ENCODE measurements at places on chromosomes 7 and 10. TPM values are rescaled to one million over a fixed set of nuclear protein-coding genes. Genes with fewer than 3 reads are reported as not detected.

- DNase-seq: no peak
Measured at GRCh38 chr10:119242186-119242585, 34.8 kb downstream of the GRK5 start.

DNA sequence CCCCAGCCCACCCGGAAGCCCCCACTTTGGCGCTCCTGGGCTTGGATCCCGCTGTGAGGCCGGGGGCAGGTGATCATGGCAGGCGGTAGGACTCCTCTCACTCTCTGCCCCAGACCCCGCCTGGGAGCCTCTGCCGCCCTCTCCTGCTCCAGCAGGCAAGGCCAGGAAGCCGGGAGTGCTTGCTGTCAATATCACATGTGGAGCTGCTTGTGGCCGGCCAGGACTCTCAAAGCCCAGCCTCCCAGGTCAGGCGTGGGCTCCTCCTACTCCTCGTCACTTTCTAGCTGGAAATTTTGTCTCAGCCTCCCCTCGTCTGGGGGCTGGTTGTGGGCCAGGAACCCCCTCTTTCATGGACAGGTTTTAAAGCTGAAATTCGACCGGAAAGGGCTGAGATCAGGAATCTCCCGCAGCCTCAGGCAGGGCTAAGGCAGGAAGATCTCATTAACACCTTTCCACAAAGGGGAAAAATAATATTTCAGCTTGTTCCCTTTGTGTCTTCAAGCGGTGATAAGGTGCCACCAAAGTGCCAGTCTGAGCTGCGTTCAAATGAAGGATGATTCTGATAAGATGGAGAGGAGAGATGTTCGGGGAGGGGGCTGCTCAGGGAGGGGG is 273.6 kb upstream of the PODXL start:
- no peak for DNase-seq

DNA sequence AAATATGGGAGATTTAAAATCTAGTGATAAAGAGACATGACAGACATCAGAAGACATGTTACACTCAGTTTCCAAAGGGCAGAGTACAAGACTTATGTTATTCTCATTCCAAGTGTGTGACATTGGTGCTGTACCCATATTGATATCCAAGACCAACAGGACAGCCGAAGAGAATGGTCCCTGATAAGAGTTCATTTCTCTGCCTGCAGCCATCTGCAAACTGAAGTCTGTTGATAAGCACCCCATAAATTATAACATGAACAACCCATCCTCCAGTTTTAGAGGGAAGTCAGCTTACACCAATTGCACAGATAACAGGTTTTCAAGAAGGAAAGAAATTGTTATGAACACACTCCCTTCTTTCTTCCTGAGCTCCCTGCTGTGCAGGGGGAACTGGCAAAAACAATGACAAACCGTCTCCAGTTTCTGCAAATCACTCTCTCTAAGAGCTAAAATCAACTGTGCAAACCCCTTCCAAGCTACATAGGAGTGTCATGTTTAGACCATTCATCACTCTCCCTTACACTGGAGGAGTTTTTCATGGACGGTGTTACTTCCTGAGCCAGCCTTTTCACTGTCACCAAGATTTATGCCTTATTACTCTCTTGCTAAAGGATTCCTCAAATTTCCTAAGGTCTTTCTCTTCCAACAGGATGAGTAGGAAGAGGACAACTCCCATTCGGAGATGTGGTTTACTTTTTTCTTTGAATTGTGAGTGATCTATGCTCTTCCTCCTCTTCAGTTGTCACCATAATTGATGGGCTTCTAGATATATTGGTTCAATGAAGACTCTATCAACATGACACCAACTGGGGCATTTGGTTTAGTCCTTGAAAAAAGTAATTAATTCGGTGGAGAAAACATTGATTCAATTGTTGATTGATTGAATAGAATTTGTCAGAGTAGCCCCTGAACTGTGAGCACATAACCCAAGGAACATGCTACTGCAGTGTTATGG is 80.3 kb upstream of the FAM171A1 start:
- DNase-seq: no peak

DNA sequence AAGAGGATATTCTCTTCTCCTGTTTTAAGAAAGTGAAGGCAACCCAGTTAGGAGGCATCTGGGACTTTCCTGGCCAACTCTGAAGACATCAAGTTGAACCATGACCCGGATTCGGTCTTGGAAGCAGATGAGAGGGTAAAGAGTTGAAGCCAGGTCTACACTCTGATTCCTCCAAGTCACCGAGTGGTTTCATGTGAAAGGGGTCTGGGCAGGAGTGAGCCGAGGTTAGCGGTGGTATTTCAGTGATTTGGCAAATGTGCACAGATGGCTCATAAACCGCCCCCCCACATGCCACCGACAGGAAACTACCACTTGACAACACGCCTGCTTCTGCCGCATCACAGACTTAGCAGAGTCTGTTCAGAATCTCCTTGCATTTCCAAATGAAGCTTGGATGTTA is 11.4 kb upstream of the REPIN1 start:
- no peak for DNase-seq

DNA sequence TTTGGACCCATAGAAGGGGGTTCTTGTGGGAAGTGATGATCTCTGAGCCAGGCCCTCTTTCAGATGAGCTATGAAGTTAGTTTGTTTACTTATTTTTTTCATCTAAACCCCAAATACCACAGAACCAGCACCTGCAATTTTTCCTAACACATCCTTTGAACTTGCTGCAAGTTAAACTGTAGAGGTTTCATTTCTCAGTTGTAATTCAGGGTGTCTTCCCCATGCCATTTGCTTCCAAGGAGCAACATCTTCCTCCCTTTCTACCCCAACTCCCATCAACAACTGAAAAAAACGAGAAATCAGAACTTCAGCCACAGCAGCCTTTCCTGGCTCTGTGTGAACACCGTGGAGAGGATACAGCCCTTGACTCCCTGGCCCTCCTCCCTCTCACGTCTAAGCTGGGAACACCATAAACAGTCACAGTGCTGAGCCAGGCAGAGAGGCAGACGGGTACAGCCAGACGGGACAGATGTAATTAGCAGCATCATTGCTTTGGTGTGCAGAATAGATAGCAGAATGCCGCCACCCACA is 63.6 kb downstream of the RGS10 start:
- no peak for DNase-seq

DNA sequence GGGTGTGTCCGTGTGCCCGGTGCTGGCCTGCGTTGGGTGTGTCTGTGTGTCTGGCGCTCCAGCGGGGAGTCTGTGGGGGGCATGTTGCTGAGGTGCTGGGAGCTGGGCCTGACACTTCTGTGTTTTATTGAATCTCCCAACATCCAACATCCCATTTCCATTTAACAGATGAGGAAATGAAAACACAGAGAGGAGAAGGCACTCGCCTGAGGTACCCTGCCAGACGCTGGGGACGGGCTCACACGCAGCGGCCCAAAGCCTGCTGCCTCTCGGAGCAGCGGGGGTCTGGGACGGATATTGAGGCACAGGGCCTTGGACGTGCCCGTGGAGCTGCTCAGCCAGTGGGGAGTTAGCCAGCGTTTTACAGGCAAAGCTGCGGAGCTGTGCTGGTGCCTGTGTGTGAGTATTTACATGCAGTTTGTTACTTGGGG is 133.9 kb downstream of the DNAJB6 start:
- no peak for DNase-seq

DNA sequence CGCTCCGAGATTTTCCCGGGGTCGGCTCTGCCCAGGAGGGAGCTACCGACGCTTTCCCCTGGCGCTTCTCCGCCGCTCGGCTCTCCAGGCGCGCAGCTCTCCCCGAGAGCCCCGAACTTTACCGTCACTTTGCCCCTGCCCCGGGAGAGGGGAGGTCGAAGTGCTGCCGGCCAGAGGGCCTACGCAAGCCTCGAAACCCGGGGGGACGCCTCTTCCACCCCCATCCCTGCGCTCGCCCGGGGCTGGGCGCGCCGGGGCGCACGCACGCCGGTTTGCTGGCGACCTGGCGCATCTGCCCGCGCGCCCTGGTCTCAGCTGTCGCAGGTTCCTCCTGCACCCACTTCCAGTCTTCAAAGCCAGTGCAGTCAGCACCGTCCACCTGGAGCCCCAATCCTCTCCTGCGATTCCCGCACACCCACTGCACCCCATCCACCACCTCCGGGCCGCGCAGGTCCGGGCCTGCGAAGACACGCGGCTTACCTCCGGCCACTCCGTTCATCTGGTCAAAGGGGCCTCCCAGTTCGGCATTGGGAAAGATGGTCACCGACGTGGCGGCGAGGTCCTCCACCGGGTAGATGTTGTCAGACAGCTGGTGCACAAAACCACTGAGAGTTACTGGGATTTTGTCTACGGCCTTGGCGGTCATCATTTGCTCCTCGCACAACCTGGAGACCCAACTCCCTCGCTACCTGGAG is 638 bp downstream of the EGR2 start:
- DNase-seq: peak; percentile 74

Gene ZNF239
- total RNA-seq: 1.7 TPM

GRCh38 chr10:118971187-118971586 is 58.3 kb upstream of the NANOS1 start:
- no peak for DNase-seq

DNA sequence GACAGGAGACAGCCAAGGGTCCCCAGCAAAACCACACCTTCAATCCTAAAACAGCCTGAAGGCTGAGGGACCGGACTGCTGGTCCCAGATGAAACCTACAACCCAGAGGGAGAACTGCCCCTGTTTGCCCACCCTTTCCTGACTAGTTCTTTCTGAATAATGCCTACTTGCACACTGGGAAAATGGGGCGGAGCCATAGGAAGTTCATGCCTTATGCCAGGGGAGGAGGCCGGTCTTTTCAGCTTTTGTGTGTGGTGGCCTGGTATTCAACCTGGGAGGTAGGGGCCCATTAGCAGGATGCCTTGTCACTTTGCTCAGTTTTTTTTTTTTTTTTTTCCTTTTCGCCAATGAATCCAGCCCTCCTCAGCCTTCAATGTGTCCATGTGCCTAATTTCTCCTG is 20.7 kb downstream of the TOMM7 start:
- DNase-seq: no peak

DNA sequence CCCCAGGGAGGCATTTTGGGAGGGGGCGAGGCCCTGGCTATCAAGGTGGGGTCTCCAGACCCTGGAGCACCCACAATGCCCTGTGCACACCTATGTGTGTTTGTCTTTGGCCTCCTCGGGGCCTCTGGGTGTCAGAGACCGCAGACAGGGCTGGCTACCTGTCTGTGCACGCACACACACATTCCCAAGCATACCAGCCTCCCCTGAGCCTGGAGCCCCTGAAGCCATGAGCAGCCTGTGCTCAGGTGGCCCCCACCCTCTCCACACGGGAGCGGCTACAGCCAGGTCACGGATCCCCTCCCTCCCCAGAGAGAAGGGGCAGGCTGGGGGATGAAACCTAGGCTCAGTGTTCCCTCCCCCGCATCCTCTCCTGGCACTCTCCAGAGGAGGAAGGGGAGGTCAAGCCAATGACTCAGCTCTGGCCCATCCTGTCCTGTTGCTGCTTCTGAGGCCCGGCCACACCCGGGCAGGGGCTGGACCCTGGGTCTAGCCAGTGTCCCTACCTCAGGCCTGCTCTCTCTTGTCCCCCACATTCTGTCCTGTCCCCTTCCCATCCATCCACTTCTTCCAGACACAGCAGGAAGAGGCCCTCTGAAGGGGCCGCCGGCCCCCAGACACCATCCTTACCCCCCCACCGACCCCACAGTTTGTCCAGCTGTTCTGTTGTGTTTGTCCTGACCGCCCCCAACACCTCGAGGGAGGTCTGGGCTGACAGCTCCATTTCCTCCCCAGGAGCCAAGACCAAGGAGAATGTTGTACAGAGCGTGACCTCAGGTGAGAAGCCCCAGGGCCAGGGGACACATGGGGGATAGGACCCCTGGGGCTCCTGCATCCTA is 720 bp downstream of the SNCG start:
- no peak for DNase-seq

GRCh38 chr10:48842231-48842630 is 97.4 kb downstream of the LRRC18 start:
- DNase-seq: no peak

- DNase-seq: no peak
Measured at GRCh38 chr10:32155075-32155516, 98.9 kb upstream of the KIF5B start.

DNA sequence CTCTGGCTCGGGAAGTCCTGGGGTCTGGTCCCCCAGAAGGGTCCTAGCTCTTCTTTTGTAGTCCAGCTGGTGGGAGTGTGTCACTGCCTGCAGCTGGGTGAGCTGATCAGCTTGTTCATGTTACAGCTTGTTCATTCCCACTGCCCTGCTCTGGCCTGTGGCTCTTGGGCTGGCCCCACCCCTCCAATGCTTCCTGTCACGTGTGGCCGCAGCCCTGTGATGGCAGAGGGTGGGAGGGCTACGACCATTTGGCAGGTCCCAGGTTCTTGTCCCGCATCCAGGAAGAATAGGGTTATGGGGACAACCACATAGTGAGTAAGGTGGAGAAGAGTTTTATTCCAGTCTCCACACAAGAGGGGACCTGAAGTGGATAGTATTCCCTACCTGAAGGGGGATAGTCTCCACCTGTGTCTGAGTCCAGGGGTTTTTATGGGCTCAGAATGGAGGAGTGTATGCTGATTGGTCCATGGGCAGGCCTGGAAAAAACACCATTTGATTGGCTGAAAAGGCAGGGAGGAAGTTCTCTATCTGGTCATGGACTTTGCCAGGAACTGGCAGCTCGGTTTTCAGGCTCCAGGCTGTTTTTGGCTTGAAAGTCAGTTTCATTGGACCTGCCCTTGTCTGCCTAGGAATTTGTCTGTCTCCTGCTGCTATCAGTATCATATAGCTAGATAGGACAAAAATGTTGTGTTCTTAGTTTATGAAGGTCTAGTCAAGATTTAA is 13.1 kb downstream of the SDHAF3 start:
- no peak for DNase-seq

DNA sequence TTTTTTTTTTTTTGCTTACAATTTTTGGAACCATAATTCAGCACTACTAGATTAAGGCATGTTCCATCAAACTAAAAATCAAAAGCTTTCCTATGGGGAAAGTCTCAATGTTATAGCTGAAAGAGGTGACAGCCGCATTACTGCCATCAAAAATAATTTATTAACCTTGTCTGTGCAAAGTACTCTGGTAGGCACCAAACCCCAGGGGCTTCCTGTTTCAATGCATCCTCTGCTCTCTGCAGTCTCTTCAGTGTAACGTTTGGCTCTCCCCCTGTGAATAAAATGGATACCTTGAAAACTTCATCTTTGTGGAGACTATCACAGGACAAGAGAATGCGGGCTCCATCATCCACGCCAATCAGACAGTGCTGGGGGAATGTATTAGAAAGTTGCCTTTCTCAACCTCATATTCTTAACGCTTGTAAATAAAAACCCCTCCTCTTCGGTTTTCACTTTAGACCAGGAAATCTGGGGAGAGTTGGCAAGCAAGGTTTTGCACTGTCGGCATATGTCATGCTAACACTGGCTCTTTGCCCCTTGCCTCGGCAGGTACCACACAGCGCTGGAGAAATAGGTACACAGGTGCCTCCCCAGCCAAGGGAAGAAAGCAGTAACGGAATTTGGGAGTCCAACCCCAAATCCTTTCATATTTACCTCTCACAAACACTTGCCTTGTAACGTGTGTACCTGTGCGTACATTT is 1.6 kb upstream of the NRG3 start:
- DNase-seq: no peak
